ENCODE measurements at places on chromosomes 16 and 17.

DNA sequence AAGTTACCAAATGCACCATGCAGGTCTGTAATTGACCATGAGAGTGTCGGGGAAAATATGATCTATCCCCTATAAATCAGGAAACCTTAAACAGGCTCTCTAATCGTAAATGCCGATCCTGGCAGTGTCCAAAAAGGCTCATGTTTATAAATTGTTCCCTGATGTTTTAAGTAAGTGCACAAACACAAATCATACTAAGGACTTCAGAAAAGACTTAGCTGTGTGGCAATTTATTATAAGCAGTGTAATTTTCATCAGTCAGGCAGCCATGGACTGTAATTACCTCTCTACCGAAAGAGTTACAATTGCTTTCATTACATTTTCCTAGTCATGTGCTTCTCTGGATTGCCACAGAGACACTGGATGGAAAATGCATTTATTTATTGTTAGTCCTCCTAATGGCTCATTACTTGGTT, 73.4 kb upstream of the COX10 start:
- DNase-seq: no peak

DNA sequence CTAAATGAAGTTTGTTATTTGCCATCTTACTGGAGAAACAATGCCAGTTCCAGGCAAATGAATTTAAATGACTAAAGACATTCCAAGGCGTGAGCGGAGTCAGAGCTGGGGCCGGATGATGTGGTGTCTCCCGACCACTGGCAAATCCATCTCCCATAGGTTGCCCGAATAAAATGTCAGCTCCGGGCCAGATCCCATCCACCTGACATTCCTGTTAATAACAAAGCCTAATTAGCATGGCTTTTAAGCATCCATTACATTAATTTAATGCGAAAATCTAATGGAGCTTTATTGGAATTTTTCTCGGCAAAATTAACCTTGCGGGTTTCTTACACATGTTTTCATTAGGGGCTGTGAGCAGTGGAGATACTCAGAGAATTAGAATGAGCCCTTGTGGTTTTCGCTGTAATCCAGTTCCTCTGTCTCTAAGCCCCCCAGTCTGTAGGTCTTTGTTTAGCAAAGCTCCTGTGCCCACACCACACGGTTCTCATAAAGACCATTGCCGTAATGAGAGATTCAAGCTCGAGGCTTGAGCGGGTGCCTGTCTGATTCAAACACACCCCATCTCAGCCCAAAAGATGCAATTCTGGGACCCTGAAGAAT, 123.3 kb downstream of the CCT6B start:
- no peak for DNase-seq

- no peak for DNase-seq
Measured at GRCh38 chr16:27822529-27822928, 241.0 kb downstream of the GSG1L start.

DNA sequence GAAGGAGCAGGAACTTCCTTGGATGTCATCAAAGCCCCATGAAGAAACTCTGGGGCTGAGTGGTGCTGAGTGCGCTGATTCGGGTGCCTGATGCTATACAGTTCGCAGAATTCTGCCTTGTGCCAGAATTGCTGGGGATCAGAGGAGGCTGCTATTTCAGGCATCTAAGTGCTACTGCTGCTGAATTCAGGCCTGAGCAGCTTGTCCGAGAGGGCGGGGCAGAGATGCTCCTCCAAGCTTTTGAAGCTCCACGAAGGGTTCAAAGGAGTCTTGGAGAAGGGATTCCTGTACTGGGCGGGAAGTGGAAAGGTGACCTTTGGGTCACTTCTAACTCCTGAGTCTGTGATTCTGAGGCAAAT, 227.8 kb downstream of the CCDC182 start:
- DNase-seq: no peak

GRCh38 chr17:20302246-20302917, 165.0 kb downstream of the LGALS9B start:
- DNase-seq: no peak

DNA sequence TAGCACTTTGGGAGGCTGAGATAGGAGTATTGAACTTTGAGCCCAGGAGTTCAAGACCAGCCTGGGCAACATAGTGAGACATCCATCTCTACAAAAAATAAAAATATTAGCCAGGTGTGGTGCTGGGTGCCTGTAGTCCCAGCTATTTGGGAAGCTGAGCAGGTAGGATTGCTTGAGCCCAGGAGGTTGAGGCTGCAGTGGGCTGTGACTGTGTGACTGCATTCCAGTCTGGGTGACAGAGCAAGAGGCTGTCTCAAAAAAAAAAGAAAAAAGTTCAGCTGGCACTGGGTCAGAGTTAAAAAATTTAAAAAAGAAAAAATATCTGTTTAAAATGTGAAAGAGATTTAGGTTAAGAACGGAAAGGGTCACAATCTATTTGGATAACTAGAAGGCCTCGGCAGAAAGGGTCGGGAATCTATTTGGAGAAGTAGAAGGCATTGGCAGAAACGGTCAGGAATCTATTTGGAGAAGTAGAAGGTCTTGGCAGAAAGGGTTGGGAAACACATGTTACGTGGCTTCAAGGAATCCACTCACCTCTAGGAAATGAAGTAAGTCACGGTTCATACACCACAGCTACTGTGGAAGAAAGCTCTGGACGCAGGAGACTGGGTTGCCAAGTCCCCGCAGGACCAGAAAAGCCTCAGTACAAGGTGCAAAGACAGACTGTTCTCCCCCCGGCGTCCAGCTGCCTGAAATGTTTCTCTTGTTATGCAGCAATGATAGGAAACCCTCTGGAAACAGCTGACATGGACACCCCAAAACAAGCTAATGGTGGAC, 25.3 kb downstream of the LMF1 start:
- no peak for DNase-seq

GRCh38 chr16:28106467-28107215, 43.1 kb upstream of the GSG1L start:
- DNase-seq: no peak

DNA sequence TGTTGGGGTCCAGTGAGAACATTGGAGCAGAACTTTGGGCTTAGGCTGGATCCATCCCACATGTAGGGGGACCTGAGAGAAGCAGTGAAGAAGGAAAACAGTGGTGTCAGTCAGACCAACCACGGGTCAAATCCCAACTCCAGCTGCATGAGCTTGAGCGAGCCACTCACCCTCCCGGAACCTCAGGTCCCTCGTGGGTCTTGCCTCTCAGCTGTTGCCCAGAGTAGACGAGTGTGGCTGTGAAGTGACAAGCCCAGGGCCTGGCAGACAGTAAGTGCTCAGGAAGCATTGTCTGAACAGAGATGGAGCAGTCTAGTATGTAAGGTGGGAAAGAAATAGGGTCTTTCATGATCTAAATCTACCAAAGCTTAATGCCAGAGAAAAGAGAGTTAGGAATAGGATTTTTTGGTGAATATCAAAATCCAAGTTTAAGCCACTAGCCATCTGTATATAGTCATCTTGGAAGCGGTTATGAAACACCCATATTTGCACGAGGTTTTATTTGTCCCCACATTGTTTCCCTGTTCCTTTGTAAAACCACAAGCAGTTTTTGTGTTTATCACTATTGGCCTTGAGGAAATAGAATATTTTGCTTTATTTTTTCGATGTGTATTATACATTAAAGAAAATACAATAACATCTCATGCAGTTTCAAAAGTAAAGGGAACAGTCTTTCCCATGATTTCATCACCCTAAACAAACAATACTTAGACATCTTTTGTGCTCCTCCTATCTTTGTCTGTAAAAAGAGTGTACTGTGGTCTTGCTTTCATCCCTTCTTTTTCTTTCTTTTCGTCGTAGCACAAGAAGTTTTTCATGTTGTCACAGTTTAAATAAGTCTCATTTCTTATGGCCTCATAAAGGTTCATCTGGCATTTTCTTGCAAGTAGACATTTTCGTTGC, 112.0 kb downstream of the CLEC16A start:
- DNase-seq: no peak

- peak; percentile 84 for DNase-seq
Measured at GRCh38 chr17:68511671-68512246, 471 bp upstream of the PRKAR1A start.

- DNase-seq: no peak
Measured at GRCh38 chr17:81200695-81201580, 21.8 kb downstream of the CEP131 start.

DNA sequence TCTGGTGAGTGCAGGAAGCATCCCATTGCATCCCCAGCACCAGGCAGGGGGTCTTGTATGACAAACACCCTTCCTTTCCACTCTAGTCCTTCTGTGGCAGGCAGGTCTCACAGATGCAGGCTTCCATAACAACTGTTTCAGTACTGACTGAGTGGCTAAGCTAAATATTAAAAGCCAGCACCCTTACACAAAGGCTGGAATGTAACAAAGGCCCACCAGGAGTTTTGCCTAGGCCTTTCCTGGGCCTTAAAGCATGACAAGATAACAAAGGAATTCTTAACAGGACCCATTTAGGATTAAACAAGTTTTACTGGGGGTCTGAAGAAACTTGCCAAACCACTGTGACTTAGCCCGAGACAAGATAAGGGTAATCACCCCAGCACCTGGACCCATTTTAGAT, 228.9 kb upstream of the RPL38 start:
- DNase-seq: no peak

DNA sequence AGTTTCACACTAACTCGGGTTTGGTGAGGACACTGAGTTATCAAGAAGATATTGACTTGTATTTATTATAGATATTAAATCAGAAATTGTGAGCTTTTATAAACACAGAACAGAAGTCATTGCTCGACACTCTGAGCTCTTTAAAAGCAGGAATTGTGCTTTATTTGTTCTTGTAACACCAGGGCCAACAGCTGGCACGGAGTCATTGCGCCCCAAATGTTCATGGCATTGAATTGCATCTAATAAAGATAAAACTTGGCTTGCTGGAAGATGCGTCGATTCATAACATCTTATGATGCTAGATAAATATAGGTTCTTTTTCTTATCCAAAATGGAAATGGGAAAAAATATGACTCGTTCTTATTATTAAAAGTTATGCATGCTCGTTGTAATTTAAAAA, 11.8 kb upstream of the MLYCD start:
- no peak for DNase-seq

GRCh38 chr16:53558710-53559109, 55.7 kb upstream of the AKTIP start:
- DNase-seq: no peak

DNA sequence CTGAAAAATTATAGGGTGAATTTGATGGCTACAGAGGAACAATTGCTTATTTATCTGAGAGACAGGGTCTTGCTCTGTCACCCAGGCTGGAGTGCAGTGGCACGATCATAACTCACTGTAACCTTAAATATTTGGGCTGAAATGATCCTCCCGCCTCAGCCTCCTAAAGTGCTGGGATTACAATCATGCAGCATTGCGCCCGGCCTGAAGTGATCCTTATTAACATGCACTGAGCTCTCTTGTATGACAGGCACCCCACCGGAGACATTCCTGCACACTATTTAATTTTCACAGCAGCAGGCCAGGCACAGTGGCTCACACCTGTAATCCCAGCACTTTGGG, 77.7 kb downstream of the CNGB1 start:
- DNase-seq: no peak

- DNase-seq: no peak
Measured at GRCh38 chr17:32528825-32529224, 42.0 kb downstream of the CDK5R1 start.
